RPMI8226 (cell line): ENCODE measurements at places on chromosomes 7 and 10.
A peak's percentile ranks its signal among the peaks of the same experiment; 100 is the strongest.

DNA sequence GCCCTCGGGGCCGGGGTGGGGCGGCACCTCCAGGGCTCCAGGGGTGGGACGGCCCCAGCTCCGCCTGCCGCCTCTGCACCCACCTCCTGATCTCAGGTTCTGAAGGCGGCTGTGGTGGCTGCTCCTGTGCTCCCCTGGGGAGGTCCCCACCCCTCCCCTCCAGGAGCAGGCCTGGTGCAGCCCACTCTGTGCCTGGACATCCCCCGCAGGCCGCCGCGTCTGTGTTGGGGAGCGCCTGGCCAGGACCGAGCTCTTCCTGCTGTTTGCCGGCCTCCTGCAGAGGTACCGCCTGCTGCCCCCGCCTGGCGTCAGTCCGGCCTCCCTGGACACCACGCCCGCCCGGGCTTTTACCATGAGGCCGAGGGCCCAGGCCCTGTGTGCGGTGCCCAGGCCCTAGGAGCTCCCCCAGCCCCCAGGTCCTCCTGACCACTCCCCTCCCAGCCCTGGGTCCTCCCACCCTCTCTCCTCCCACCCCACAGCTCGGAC is 5.5 kb downstream of the CYP2W1 start:
- DNase-seq, result no peak

GRCh38 chr10:87092861-87093631 is 1.6 kb downstream of the GLUD1 start:
- peak; percentile 55 for DNase-seq

DNA sequence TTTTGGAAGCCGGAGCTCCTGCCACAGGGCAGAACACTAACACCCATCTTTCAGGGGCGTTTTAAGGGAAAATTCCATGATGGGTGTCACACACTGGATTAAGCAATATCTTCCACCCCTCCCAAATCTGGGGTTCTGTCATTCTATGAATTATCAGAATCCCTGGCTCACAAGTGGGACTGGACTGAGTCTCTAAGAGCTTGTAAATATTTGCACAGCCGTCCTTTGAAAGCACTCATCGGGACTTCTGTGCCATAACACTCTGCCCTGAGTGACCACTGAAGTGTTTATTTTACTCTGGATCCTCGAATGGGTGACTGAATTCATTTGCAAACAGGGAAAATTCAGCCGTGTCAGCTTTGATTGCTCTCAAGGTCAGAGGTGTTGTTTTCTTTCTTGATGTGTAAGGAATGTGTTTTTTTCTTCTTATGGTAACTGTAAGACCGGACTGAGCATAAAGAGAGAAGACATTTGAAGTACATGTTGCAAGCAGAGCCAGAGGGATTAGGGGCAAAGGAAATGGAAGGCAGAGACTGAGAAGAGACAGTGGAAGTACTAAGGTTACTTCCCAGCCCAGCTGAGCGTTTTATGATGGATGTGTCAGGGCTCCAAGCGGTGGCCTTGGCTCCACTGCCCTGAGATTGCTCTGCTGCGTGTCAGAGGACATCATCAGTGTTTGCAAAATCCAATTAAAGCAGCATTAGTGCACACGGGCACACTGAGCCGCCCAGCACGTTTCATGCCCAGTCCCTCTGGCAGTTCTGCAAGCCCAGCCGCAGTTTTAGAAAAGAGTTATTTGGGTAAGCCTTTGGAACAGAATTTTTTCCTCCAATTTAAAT is 17.7 kb upstream of the GTPBP4 start:
- DNase-seq, result no peak

GRCh38 chr7:84003191-84003590 is 191.4 kb downstream of the SEMA3A start:
- DNase-seq, result no peak

DNA sequence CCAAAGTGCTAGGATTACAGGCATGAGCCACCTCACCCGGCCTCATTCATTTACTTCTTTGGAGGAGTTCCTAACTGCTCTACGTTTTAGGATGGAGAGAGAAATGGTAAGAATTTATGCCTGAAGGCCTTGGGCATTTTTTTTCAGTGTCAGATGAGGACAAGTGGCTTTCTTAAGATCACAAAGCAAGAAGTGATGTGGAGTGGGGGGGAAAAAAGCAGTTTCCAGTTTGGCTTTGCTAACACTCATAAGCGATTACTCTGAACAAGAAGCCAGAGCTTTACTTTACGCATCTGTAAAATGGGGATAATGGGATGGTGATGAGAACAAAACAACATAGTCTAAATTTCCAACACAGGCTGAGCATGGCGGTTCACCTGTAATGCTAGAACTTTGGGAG is 2.6 kb upstream of the PPIA start:
- no peak for DNase-seq

GRCh38 chr10:59234194-59234593 is 57.8 kb downstream of the PHYHIPL start:
- no peak for DNase-seq

DNA sequence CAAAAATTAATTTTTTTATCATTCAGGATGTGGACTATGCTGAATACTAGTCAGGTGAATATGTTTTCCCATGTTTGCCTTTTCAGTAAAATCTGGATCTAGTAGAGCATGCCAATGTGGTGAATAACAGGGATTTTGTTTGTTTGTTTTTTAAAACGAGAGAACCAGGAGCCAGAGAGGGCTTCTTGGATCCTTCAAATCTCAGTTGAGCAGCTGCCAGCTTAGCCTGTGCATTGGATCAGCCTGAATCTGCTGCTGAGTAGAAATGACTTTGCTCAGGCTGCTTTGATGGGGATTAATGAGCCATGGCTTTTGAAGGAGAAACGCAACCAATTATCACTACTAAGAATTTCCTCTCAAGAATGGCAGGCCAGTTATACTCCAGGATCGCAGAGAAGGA is 493.8 kb downstream of the ARL4A start:
- DNase-seq, result no peak
